Heart right ventricle (tissue), 16 donors: ENCODE measurements at places on chromosomes 4 and X. TPM values are rescaled to one million over a fixed set of nuclear protein-coding genes. Genes with fewer than 3 reads are reported as not detected.

ADGRG2 gene
- polyA plus RNA-seq = 0.51 TPM

ETDA gene
- polyA plus RNA-seq = not detected

WWC2 gene
- 7.2 TPM for polyA plus RNA-seq

CD40LG gene
- polyA plus RNA-seq = not detected

GAB3 gene
- 5.9 TPM for polyA plus RNA-seq

ASB9 gene
- 1.6 TPM for polyA plus RNA-seq

UBA1 gene
- 99.4 TPM for polyA plus RNA-seq

SCML2 gene
- polyA plus RNA-seq = 1.6 TPM

FAM47E gene
- 4.7 TPM for polyA plus RNA-seq

GRCh38 chrX:46257451-46257879, 287.8 kb downstream of the ZNF674 start:
- no peaks in the 10 kb centered on the region for H3K36me3 ChIP-seq
- H3K27me3 ChIP-seq = peaks cover 9% of the 10 kb centered on the region
- DNase-seq = no peak
- H3K27ac ChIP-seq = no peak overlapping the region
- H3K4me1 ChIP-seq = no peaks in the 10 kb centered on the region

DNA sequence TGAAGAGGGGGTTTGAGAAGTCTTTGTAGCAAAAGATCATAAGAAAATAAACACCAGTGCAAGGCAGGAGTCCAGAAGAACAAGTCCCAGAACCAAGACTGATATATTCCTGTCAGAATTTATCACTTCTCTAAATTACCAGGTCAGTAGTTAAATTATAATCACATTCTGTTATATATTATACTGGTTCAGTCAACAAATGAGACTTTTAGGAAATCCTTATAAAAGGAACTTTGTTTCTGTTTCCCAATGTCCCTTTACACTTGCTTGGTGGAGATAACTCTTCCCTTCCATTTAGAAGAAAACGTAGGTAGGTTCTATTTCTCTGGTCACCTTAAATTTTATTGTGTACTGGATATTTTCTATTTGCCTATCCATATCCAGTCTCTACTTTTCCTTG, 21.1 kb downstream of the GBA3 start:
- no peak overlapping the region for H3K4me3 ChIP-seq
- H3K4me1 ChIP-seq = no peaks in the 10 kb centered on the region
- H3K27me3 ChIP-seq = no peaks in the 10 kb centered on the region
- DNase-seq = no peak
- no peak overlapping the region for H3K27ac ChIP-seq

- no peak for DNase-seq
- no peaks in the 10 kb centered on the region for H3K36me3 ChIP-seq
- no peaks in the 10 kb centered on the region for H3K4me1 ChIP-seq
- H3K4me3 ChIP-seq = no peak overlapping the region
- H3K27me3 ChIP-seq = no peaks in the 10 kb centered on the region
Observed at GRCh38 chr4:110970642-110971041, 347.8 kb upstream of the PITX2 start.

GRCh38 chr4:145487631-145488030, 6.0 kb downstream of the SMAD1 start:
- no peaks in the 10 kb centered on the region for H3K27me3 ChIP-seq
- H3K4me3 ChIP-seq = no peak overlapping the region
- DNase-seq = no peak
- H3K4me1 ChIP-seq = peaks cover 82% of the 10 kb centered on the region
- no peak overlapping the region for H3K27ac ChIP-seq
- no peaks in the 10 kb centered on the region for H3K36me3 ChIP-seq

GRCh38 chrX:100731441-100732281, at the start of gene SYTL4:
Gene SYTL4 (minus strand): TSS chrX:100732121. CDS start chrX:100702037, 30,084 bp downstream.
- no peaks in the 10 kb centered on the region for H3K27me3 ChIP-seq
- H3K4me1 ChIP-seq = no peaks in the 10 kb centered on the region
- peak within 1 kb of the TSS; percentile 59 for H3K4me3 ChIP-seq
- H3K27ac ChIP-seq = peak within 1 kb of the TSS; percentile 62
- DNase-seq = peak; percentile 3

DNA sequence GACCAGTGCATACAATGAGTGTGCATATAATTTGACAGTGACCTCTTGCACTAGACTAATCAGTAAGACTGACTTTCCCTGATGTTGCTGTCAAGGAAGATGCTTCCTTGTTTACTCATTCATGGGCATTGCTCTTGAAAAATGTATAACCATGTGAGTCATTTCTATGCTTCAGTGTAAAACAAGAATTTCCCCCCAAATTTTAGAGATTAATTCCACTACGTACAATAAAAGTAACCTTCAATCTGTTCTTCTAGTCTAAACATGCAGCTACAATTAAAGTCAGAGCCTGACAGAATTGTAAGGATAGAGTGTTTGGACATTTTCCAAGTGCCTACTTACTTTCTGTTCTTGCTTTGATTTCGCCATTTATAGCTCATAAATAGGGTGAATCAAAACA, 935.7 kb downstream of the RAPGEF2 start:
- no peaks in the 10 kb centered on the region for H3K27me3 ChIP-seq
- H3K4me3 ChIP-seq = no peak overlapping the region
- H3K4me1 ChIP-seq = no peaks in the 10 kb centered on the region
- H3K27ac ChIP-seq = no peak overlapping the region

DNA sequence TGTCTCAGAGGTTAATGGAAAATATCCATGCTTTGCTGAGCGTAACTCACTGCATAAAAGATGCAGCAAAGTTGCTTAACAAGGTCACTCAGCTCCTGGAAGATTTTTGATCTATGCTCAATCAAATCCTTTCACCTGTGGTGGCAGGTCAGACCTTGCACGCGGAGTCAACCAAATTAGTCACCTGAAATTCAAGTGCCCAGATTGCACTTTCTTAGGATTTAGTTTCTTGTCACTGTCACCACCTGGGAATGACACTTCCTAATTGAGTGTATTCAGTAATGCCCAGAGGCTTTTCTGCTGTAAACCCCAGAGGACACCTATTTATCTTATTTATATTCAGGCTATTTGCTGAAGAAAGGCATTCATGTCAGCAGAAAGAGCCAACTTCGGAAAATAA, 215.8 kb upstream of the SMIM31 start:
- no peak for DNase-seq
- H3K27me3 ChIP-seq = no peaks in the 10 kb centered on the region
- H3K4me3 ChIP-seq = no peak overlapping the region
- H3K4me1 ChIP-seq = no peaks in the 10 kb centered on the region

- H3K27ac ChIP-seq = no peak overlapping the region
- H3K4me1 ChIP-seq = no peaks in the 10 kb centered on the region
- H3K36me3 ChIP-seq = peaks cover 60% of the 10 kb centered on the region
- no peak for DNase-seq
Observed at GRCh38 chr4:67468830-67469229, 76.5 kb downstream of the CENPC start.
